T follicular helper cell (primary cell): ENCODE measurements at places on chromosomes 12 and 14.

DNA sequence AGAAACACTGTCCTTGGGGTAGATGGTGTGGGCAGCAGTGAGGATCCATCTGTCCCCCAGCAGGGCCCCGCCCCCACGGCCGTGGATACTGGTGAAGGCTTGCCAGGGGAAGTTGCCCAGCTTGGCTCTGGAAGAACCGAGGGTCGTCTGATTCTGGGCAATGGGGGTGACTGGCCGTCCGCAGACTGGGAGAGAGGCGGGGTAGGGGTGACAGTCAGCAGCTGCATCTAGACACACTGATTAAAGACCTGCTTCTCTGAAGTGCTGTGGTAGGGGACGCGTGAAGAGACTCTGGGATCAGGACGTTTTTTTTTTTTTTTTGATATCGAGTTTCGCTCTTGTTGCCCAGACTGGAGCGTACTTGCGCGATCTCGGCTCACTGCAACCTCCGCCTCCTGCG lies 4.7 kb upstream of the C1R start:
- no peak for DNase-seq

DNA sequence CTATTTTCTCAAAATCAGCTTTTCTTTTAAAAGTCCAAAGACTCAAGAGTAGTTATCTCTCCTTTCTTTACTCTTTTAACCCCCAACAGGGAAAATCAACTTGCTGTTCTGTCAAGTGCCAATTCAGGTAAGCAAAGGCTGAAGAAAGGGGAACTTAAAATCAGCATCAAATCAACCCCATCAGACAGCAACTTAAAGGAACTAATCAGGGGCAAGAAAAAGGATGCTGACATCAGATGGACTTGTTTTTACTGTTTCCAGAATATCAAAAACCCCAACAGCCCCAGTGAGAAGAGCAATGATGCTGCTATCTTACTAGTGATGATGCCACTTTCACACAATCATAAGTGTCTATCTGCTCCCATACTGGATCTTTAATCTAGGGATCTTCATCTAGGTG lies 3.4 kb downstream of the BAZ2A start:
- no peak for DNase-seq

- DNase-seq, result no peak
These were observed 3.3 kb downstream of the PXN start for GRCh38 chr12:120261951-120262851.

GRCh38 chr12:18970603-18971002 lies 158.9 kb upstream of the PLEKHA5 start:
- DNase-seq, result no peak

DNA sequence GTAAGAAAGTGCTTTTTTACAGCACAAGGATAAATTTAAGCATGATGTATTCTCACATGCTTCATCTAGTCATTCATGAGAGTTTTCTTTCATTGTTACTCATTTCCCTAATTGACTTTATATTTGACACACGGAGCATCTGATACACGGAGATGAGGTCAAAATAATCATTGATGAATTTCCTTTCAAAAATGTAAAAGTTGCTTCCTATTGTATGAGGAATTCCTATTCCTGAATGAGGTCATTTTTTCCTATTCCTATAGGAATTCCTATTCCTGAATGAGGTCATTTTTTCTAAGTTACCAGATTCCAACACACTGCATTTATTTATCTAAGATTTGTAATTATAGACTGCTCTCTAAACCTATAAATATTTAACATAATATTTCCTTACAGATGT lies 316.7 kb upstream of the KITLG start:
- no peak for DNase-seq

GRCh38 chr14:57737598-57737997 lies 128.3 kb downstream of the SLC35F4 start:
- DNase-seq, result no peak
